ENCODE measurements at places on chromosomes 11 and 22. TPM values are rescaled to one million over a fixed set of nuclear protein-coding genes. Genes with fewer than 3 reads are reported as not detected.

- no peaks in the 10 kb centered on the region for H3K4me1 ChIP-seq
- no peaks in the 10 kb centered on the region for H3K27me3 ChIP-seq
- DNase-seq, result no peak
These were observed 8.8 kb upstream of the DNAJB13 start for GRCh38 chr11:73942010-73942409.

- H3K27me3 ChIP-seq, result no peaks in the 10 kb centered on the region
- H3K4me1 ChIP-seq, result no peaks in the 10 kb centered on the region
- H3K27ac ChIP-seq, result no peak overlapping the region
- no peak overlapping the region for H3K4me3 ChIP-seq
- no peak for DNase-seq
These were observed 16.8 kb downstream of the DRD4 start for GRCh38 chr11:653837-654236.

GRCh38 chr22:29831186-29831921, 6.7 kb downstream of the ASCC2 start:
- no peak overlapping the region for H3K4me3 ChIP-seq
- H3K27ac ChIP-seq, result peak overlapping the region; percentile 89
- peaks cover 23% of the 10 kb centered on the region for H3K4me1 ChIP-seq
- DNase-seq, result no peak
- no peaks in the 10 kb centered on the region for H3K27me3 ChIP-seq

GRCh38 chr11:2999464-2999998, 7.4 kb upstream of the NAP1L4 start:
- no peaks in the 10 kb centered on the region for H3K36me3 ChIP-seq
- peaks cover 6% of the 10 kb centered on the region for H3K4me1 ChIP-seq
- H3K27me3 ChIP-seq, result no peaks in the 10 kb centered on the region
- no peak overlapping the region for H3K27ac ChIP-seq
- no peak overlapping the region for H3K4me3 ChIP-seq
- peak; percentile 7 for DNase-seq

DNA sequence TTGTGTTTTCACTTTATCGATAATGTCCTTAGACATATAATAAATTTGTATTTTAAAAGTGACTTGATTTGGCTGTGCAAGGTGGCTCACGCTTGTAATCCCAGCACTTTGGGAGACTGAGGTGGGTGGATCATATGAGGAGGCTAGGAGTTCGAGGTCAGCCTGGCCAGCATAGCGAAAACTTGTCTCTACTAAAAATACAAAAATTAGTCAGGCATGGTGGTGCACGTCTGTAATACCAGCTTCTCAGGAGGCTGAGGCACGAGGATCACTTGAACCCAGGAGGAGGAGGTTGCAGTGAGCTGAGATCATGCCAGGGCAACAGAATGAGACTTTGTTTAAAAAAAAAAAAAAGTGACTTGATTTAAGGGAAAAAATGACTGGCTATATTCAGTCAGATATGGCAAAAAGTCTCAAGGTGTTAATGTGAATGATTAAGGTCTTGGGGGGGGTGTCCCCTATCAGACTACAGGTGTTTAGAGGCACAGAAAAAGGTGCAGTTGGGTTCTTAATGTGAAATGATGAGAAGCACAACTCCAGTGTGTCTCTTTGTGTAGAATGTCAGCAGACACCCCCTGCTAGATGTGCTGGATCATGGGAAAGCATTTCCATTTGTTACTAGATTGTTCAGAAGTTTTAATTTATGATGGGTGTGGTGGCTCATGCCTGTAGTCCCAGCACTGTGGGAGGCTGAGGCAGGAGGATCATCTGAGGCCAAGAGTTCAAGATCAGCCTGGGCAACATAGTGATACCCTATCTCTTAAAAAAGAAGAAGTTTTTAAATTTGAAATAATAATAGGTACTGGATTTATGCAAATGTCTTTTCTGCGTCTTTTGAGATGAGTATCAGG, 17.0 kb downstream of the NEAT1 start:
- no peaks in the 10 kb centered on the region for H3K27me3 ChIP-seq
- no peak for DNase-seq
- peaks cover 23% of the 10 kb centered on the region for H3K4me1 ChIP-seq
- H3K4me3 ChIP-seq, result no peak overlapping the region
- H3K27ac ChIP-seq, result peak overlapping the region; percentile 98

The STK33 gene
- total RNA-seq, result 13.5 TPM
